Pancreas (tissue), 10 donors: ENCODE measurements at places on chromosomes 2 and 18. TPM values are rescaled to one million over a fixed set of nuclear protein-coding genes. Genes with fewer than 3 reads are reported as not detected.

- no peak for DNase-seq
These were observed 17.3 kb upstream of the KCNF1 start for GRCh38 chr2:10894264-10894935.

DNA sequence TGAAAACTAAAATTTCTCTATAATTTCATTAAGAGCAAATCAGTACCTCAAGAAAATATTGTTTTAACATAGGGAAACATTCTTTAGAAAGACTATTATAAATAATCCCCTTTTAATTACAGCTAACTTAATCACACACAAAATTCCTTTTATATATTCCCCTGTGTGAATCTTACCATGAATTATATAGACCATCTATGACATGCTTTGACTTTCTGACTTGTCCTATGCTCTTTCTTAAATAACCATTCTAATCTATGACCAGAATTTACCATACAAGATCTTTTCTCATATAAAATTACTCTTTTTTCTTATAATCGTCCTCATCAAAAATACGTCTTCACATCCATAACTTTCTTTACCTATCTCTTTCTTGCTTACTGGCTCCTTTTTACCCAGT is 824.2 kb upstream of the FAM98A start:
- DNase-seq: no peak

The OSR1 gene
- 0.24 TPM for total RNA-seq

The UGT1A5 gene
- total RNA-seq: not detected

- no peak for DNase-seq
These were observed 421.8 kb upstream of the MAP2 start for GRCh38 chr2:209002054-209002453.

The TGFA gene
- total RNA-seq: 11.8 TPM

DNA sequence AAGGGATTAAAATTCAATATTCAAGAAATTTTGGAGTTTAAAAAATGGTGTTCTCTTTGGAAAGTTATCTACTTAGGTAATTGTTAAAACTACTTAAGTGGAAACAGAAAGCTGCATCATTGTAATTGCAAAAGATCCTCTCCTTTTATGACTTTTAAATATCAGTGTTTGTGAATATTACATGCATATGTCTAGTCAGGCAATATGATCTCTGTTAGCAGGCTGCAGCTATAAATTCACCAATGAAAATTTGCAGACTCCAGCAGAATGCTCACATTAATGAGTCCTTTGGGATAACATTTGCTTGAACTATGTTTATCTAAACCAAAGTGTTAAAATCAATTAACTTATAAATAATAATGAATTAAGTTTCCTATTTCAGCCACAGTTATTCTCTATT is 59.2 kb upstream of the CSRNP3 start:
- DNase-seq: no peak

DNA sequence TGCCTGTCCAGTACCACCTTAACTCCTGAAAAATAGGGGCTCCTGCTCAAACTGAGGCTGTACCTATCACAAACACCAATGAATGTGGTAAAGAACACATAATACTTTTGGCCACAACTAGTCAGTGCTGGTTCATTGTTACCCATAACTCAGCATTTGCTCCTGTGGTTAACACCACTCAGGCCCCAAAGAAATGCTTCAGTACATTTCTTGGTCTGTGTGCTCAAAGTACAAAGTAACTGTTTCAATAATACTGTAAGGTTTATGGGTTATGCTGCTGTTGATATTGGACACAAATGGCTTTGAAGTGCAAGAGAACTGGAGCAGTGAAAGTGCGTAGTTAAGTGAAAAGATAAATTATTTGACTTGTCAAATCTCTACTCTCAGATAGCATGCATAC is 95.0 kb upstream of the TACR1 start:
- no peak for DNase-seq

- DNase-seq: no peak
These were observed 85.4 kb upstream of the OTOS start for GRCh38 chr2:240225660-240226475.

The IL1RN gene
- total RNA-seq: 1.4 TPM

GRCh38 chr2:238488347-238488826 is 61.7 kb downstream of the ASB1 start:
- DNase-seq: no peak

The TRABD2A gene
- total RNA-seq: 0.28 TPM

DNA sequence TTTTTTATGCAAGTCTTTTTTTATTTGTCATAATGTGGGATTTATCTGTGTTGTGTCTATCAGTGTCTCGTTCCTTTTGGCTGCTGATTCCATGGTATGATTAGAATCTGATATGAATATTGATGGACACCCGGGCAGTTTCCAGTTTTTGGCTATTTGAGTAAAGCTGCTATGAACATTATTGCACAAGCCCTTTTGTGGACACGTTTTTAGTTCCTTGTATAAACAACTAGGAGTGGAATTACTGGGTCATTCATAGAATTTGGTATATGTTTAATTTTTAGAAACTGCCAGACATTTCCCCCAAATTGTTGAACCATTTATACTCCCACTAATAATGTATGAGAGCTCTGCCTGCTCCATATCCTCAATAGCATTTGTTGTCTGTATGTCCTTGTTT is 26.6 kb downstream of the HK2 start:
- no peak for DNase-seq

GRCh38 chr18:12258719-12259705 is 4.9 kb downstream of the CIDEA start:
- DNase-seq: no peak

The RETREG2 gene
- 43.0 TPM for total RNA-seq

DNA sequence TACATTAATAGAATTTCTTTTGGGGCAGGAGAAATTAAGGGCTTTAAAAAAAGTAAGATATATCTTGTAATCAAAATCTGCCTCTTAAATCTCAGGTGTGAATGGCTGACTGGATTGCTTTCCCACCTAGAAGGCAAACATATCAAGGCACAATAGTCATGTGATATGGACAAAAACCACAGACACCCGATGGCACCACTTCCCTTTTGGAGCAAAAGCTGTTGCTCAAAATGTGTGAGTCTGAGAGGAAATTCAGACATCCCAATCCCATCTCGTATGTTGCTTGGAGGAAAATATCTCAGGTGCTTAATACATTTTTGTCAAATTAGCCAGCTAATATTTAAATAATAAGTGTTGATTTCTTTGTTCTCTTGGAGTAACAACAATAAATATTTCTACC is 120.7 kb downstream of the KCNF1 start:
- DNase-seq: no peak

DNA sequence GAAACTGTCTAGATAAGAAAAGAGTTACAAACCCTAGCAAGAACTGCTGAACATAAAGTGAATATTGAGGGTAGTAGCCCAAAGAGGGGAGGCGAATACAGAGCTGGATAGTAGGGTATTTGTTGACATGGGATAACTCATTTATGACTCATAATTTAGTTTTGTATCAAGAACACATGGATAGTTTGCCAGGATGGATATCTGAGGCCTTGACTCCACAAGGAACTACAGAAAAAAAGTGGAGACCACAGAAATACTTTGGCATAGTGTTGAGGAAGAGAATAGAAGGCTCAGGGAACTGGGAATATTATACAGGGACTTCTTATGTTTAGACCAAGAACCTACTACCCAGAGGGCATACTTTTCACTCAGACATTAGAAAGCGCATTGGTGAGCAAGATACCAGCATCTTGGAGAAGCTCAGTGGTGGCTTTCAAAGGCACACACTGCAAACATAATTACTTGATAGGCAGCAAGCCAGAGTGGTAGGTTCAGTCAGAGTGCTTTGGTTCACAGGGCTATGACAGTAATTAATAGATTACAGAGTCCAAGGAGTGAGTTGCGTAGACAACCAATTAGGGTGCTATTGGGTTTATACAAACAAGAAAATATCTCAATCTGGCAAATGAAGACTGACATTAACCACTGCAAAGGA is 51.9 kb upstream of the ZBTB7C start:
- DNase-seq: no peak

GRCh38 chr2:134104754-134105153 is 149.1 kb upstream of the MGAT5 start:
- DNase-seq: no peak

- DNase-seq: no peak
These were observed 154.5 kb downstream of the AGPS start for GRCh38 chr2:177547122-177547521.

DNA sequence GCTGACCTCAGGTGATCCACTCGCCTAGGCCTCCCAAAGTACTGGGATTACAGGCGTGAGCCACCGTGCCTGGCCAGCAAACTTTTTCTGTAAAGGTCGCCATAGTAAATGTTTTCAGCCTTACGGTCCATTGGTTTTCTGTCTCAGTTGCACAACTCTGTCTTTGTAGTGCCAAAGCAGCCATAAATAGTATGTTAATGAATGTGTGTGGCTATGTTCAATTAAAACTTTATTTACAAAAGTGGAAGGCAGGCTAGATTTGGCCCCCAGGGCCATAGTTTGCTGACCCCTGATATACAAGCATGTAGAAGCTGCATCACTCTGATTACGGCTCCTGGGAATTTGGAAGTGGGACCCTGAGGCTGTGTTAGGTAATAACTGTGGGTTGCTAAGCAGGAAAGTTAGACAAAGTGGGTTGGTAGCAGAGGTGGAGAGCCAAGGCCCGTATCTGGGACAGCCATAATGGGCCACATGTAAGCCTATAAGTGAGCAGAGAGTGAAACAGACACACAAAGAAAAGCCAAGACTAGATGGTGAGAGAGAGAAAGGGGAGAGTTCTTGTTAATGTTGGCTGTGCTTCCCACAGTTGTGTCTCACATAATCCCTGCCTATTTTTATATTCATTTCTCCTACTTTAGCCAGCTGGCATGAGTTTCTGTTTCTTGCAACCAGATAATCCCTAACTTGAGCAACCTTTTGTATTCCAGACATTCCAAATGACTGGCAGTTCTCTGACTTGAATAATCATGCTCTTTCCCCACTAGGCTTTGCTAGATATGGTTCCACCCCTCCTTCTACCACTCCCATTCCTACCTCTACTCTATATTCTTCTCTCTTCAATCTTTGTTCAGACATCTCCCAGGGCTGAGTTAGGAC is 223.3 kb upstream of the STON1 start:
- DNase-seq: no peak
